ENCODE measurements at places on chromosomes 12 and 14. TPM values are rescaled to one million over a fixed set of nuclear protein-coding genes. Genes with fewer than 3 reads are reported as not detected.

Gene ALDH1L2
- 50.9 TPM for total RNA-seq

Gene RAD9B
- total RNA-seq, result 0.97 TPM

Gene RTL1
- total RNA-seq, result not detected

Gene CELA1
- total RNA-seq, result not detected

Gene LRRIQ1
- 0.11 TPM for total RNA-seq

Gene SLC17A8
- total RNA-seq, result not detected

Gene TAS2R10
- total RNA-seq, result not detected

Gene SIX1
- 11.7 TPM for total RNA-seq

Gene RNASE3
- total RNA-seq, result not detected

Gene PAX9
- total RNA-seq, result not detected

GRCh38 chr12:131640525-131640924 is 70.4 kb upstream of the SFSWAP start:
- H3K27ac ChIP-seq, result no peak overlapping the region
- no peak overlapping the region for H3K4me3 ChIP-seq
- DNase-seq, result no peak
- H3K27me3 ChIP-seq, result no peaks in the 10 kb centered on the region

DNA sequence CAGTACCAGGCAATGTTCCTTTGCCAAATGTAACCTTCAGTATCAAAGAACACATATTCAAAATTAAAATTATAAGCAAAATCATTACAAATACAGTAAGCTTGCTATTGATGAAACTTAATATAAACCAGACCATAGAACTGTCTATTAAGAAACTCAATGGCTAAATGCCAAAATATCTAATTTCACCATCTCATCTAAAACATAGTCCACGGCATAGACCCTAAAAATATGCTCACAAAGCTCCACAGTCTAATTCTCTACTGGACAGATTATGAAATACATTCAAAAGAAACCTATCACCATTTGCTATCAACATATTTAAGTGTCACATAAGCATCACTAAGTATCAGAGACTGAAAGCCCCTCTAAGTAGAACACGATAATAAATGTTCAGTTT is 25.2 kb downstream of the DUSP16 start:
- no peak overlapping the region for H3K4me3 ChIP-seq
- H3K27ac ChIP-seq, result no peak overlapping the region
- H3K27me3 ChIP-seq, result no peaks in the 10 kb centered on the region
- H3K36me3 ChIP-seq, result no peaks in the 10 kb centered on the region

- 0 out of 2 replicates have a peak overlapping the region, but pooled peaks have one; percentile 7 for H3K27ac ChIP-seq
- H3K4me3 ChIP-seq, result no peak overlapping the region
- H3K36me3 ChIP-seq, result peaks cover 27% of the 10 kb centered on the region
- H3K27me3 ChIP-seq, result no peaks in the 10 kb centered on the region
- peaks cover 26% of the 10 kb centered on the region for H3K4me1 ChIP-seq
Observed at GRCh38 chr14:71658261-71658860, 273.9 kb upstream of the RGS6 start.

- H3K36me3 ChIP-seq, result no peaks in the 10 kb centered on the region
- peak; percentile 91 for DNase-seq
Observed at GRCh38 chr14:58749066-58749669, 111.4 kb downstream of the DACT1 start.

- peaks cover 13% of the 10 kb centered on the region for H3K36me3 ChIP-seq
- peaks cover 19% of the 10 kb centered on the region for H3K4me1 ChIP-seq
- peak; percentile 14 for DNase-seq
- H3K4me3 ChIP-seq, result no peak overlapping the region
- H3K27ac ChIP-seq, result peak overlapping the region; percentile 54
Observed at GRCh38 chr12:101299931-101300330, 20.0 kb downstream of the UTP20 start.

GRCh38 chr12:69304284-69304683 is 43.9 kb upstream of the LYZ start:
- DNase-seq, result no peak
- no peak overlapping the region for H3K4me3 ChIP-seq
- no peaks in the 10 kb centered on the region for H3K36me3 ChIP-seq
- peaks cover 10% of the 10 kb centered on the region for H3K27me3 ChIP-seq
- no peak overlapping the region for H3K27ac ChIP-seq

DNA sequence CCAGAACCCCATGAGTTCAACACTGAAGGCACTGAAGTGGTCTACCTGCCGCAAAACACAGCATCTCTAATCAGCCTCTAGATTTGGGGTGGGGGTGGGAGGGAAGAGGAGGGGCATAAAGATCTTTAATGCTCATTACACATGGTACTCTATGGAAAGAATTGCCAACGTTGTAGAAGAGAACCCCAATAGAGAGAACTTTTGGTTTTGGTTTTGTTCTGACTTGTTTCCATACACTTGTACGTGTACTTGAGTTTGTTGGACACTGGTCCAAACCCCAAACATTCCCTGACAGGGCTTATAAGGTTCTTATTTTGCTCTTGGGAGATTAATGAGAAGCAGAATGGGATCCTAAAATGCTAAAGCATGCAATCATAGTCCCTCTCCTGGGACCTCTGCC is 31.0 kb downstream of the GNPTAB start:
- no peak overlapping the region for H3K4me3 ChIP-seq
- H3K36me3 ChIP-seq, result no peaks in the 10 kb centered on the region
- H3K27ac ChIP-seq, result no peak overlapping the region
- H3K4me1 ChIP-seq, result no peaks in the 10 kb centered on the region
- DNase-seq, result no peak

DNA sequence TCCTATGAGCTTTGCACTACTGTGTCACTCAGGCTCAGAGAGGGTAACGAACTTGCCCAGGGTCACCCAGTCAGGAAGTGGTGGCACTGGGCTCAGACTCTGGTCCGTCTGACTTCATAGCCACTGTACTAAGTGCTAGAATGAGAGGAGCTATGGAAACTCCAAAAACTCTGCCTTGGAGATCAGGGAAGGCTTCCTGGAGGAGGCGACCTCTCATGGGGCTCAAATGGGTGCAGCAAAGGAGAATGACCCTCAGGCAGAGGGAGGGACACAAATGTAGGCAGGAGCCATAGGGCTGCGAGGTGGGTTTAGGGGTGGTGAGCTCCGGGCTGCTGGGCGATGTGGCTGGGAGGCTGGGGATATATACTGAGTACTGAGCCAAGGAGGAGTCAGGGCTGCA is 3.2 kb downstream of the CCDC197 start:
- no peak overlapping the region for H3K27ac ChIP-seq
- no peak for DNase-seq
- H3K4me3 ChIP-seq, result no peak overlapping the region
- peaks cover 10% of the 10 kb centered on the region for H3K27me3 ChIP-seq
- peaks cover 6% of the 10 kb centered on the region for H3K4me1 ChIP-seq
- H3K36me3 ChIP-seq, result no peaks in the 10 kb centered on the region

GRCh38 chr12:45292486-45293195 is 76.7 kb downstream of the ANO6 start:
- no peaks in the 10 kb centered on the region for H3K36me3 ChIP-seq
- DNase-seq, result no peak
- no peaks in the 10 kb centered on the region for H3K27me3 ChIP-seq
- H3K27ac ChIP-seq, result no peak overlapping the region

- peak within 1 kb of the TSS; percentile 54 for H3K4me3 ChIP-seq
- no peak within 1 kb of the TSS for H3K27ac ChIP-seq
- H3K27me3 ChIP-seq, result peaks cover 31% of the 10 kb centered on the region
- no peaks in the 10 kb centered on the region for H3K36me3 ChIP-seq
Observed at GRCh38 chr14:69879175-69880043, at the start of gene SMOC1. TSS of gene SMOC1 (plus strand) at chr14:69879416. CDS start at chr14:69879679, 263 bp downstream.

GRCh38 chr14:103825101-103825500 is 22.3 kb downstream of the PPP1R13B start:
- H3K4me1 ChIP-seq, result peaks cover 8% of the 10 kb centered on the region
- no peak overlapping the region for H3K4me3 ChIP-seq
- no peaks in the 10 kb centered on the region for H3K36me3 ChIP-seq
- H3K27me3 ChIP-seq, result no peaks in the 10 kb centered on the region

- no peaks in the 10 kb centered on the region for H3K36me3 ChIP-seq
- peak; percentile 61 for DNase-seq
- H3K4me1 ChIP-seq, result peaks cover 30% of the 10 kb centered on the region
- H3K27me3 ChIP-seq, result no peaks in the 10 kb centered on the region
- no peak overlapping the region for H3K4me3 ChIP-seq
Observed at GRCh38 chr14:22519877-22520685, 68.9 kb downstream of the DAD1 start.

- H3K27ac ChIP-seq, result no peak overlapping the region
- H3K4me1 ChIP-seq, result no peaks in the 10 kb centered on the region
- H3K36me3 ChIP-seq, result no peaks in the 10 kb centered on the region
- H3K27me3 ChIP-seq, result peaks cover 20% of the 10 kb centered on the region
- peak; percentile 44 for DNase-seq
Observed at GRCh38 chr14:78933948-78934524, 763.9 kb downstream of the NRXN3 start.

- no peak overlapping the region for H3K27ac ChIP-seq
- H3K27me3 ChIP-seq, result no peaks in the 10 kb centered on the region
- H3K36me3 ChIP-seq, result no peaks in the 10 kb centered on the region
- no peaks in the 10 kb centered on the region for H3K4me1 ChIP-seq
- no peak overlapping the region for H3K4me3 ChIP-seq
Observed at GRCh38 chr12:80282761-80283160, 161.3 kb upstream of the PTPRQ start.

DNA sequence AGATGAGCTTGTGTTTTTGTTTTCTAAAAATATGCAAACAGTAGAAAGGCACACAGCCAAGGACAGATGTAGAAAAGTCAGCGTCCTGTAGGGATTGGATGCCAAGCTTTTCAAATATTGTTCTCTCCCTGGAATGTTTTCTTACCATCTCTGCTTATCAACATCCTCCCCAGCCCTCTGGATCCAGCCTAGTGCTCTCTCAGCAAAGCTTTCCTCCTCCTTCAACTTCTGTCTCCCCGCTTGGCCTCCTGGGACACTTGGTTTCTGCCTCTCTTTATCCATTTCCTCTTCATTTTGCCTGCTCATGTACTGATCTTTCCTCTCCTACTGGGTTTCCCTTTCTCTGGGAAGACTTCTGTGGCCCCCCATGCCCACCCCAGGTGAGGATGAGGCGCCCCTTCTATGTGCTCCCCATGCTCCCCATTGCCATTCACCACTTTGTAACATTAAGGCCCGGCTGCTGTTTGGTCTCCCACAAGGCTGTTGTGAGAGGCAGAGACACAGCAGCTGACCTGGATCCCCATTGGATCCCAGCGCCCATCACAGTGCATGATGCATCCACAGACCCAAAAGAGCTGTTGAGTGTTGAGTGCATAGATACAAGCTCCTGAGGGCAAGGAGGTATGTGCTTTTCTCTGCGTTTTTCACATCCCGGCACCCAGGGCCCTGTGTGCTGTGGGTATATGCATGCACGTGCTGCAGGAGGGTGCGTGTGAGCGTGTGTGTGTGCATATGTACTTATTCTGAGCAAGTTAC is 38.2 kb downstream of the EVL start:
- DNase-seq, result no peak
- 0 out of 2 replicates have a peak, but pooled peaks cover 5% of the 10 kb centered on the region for H3K36me3 ChIP-seq
- peaks cover 23% of the 10 kb centered on the region for H3K4me1 ChIP-seq
- no peak overlapping the region for H3K4me3 ChIP-seq
- no peak overlapping the region for H3K27ac ChIP-seq

DNA sequence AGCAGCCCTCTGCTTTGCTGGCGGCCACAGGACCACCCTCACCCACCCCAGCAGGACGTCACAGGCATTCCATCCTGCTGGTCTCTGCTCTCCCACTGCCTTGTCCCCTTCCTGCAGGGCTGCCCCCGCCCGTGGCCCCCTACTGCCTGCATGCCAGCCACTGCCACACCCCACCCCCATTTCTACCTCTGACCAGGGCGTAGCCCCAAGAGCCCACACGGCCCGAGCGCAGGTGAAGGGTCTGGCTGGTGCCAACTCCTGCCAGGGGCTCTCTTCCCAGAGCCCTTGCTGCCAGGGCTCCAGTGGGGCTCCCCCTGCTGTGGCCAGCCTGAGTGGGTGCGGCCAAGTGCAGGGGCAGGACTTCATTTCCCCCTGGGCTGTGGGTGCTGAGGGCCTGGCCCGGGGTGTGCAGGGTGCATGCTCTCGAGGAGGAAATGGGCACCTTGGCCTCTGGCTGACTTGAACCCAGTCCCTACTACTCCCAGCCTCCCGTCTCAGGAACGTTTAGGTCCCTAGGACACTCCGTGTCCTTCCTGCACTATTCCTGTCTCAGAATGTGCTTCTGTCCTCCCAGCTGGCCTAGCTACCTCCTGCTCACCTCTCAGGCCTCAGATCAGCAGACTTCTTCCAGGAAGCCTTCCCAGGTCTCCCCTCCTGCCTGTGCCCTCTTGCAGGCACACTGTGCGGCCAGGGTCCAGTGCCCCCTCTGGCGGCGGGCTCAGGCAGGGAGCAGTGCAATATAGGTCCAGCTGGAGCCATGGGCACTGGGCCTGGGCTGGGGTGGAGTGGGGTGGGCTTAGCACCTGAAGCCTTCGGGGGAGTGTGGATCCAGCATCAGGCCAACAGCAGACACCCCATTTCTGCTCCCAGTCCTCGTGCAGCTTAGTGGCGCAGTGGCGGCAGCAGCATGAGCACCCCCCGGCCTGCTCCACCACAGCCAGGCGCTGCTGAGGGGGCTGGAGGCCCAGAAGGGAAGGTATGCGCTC is 1.4 kb downstream of the LBHD2 start:
- peaks cover 6% of the 10 kb centered on the region for H3K27me3 ChIP-seq
- H3K4me1 ChIP-seq, result no peaks in the 10 kb centered on the region
- H3K27ac ChIP-seq, result no peak overlapping the region

DNA sequence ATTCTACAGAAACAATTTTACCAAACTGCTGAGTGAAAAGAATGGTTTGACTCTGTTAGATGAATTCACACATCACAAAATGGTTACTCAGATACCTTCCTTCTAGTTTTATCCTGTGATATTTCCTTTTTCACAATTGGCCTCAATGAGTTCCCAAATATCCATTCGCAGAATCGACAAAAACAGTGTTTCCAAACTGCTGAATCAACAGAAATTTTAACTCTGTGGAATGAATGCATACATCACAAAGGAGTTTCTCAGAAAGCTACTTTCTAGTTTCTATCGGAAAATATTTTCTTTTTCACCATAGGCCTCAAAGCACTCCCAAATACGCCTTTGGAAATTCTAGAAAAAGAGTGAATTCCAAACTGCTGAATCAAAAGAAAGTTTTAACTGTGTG is 525.0 kb downstream of the ALG10 start:
- DNase-seq, result no peak
- no peaks in the 10 kb centered on the region for H3K4me1 ChIP-seq
- no peak overlapping the region for H3K27ac ChIP-seq
- H3K4me3 ChIP-seq, result no peak overlapping the region

GRCh38 chr12:108845696-108846095 is 11.7 kb downstream of the SSH1 start:
- peaks cover 48% of the 10 kb centered on the region for H3K36me3 ChIP-seq
- no peak for DNase-seq
- peaks cover 30% of the 10 kb centered on the region for H3K4me1 ChIP-seq
- peak overlapping the region; percentile 67 for H3K27ac ChIP-seq
- H3K4me3 ChIP-seq, result no peak overlapping the region
- no peaks in the 10 kb centered on the region for H3K27me3 ChIP-seq

GRCh38 chr12:63814146-63814772 is 30.2 kb upstream of the SRGAP1 start:
- no peak overlapping the region for H3K4me3 ChIP-seq
- no peaks in the 10 kb centered on the region for H3K4me1 ChIP-seq
- no peak for DNase-seq
- no peaks in the 10 kb centered on the region for H3K36me3 ChIP-seq

- peak; percentile 14 for DNase-seq
- H3K27ac ChIP-seq, result no peak overlapping the region
- no peak overlapping the region for H3K4me3 ChIP-seq
- H3K27me3 ChIP-seq, result no peaks in the 10 kb centered on the region
- no peaks in the 10 kb centered on the region for H3K4me1 ChIP-seq
Observed at GRCh38 chr14:69299286-69300035, 39.5 kb downstream of the GALNT16 start.

GRCh38 chr12:118773956-118774723 is 207.2 kb upstream of the SRRM4 start:
- H3K36me3 ChIP-seq, result no peaks in the 10 kb centered on the region
- no peak overlapping the region for H3K4me3 ChIP-seq
- no peaks in the 10 kb centered on the region for H3K4me1 ChIP-seq
- no peak overlapping the region for H3K27ac ChIP-seq

Measured in GM23248 (cell line).